ENCODE measurements at places on chromosomes 4 and X.

GRCh38 chr4:70619288-70619687 is 9.3 kb upstream of the ENAM start:
- DNase-seq: no peak

DNA sequence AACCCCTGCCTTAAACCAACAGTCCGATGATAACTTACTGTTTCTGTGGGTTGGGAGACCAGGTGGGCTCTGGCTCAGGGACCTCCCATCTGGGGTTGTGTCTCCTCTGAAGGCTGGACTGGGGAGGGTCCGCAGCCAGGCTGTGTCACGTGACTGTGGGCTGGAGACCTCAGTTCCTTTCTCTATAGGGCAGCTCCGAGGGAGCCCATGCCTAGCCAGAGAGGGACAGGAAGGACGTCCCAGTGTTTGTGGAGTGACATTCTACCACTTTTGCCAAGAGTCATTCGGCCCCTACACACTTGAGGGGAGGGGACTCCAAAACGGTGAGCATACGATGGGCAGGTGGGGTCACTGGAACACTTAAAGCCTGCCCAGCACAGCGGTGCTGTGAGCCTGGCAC is 4.5 kb downstream of the PCGF3 start:
- no peak for DNase-seq

DNA sequence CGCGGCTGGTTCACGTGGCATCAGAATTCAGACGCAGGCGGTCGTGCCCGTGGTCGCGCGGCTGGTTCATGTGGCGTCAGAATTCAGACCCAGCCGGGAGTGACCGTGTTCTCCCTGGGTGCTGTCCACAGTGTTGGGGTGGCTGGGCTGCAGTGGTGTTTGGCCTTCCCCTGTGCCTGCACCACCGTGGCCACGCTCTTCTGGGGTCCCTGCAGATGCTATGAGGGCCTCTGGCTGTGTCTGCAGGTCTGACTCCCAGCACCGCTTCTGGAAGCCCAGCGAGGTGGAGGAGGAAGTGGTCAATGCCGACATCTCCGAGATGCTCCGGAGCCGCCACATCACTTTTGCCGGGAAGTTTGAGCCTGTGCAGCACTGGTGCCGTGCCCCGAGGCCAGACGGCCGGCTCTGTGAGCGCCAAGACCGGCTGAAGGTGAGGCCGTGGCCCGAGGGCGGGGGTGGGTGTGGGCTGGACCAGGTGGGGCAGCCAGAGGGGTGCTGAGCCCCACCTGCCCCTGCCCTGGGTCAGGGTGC is 26.4 kb downstream of the NKX1-1 start:
- DNase-seq: no peak

GRCh38 chr4:154743683-154744340 is at the start of gene LRAT:
LRAT (plus strand) TSS chr4:154744000; CDS start chr4:154744327, 327 bp downstream.
- DNase-seq: peak; percentile 74

GRCh38 chr4:48518143-48518542 is 28.1 kb downstream of the ZAR1 start:
- no peak for DNase-seq
